Stimulated activated CD8-positive, alpha-beta memory T cell treated with anti-CD3 and anti-CD28 coated beads, Interleukin-4, amount 100 ng/mL, for 48 hours (primary cell): ENCODE measurements at places on chromosomes 16 and 17.
A peak's percentile ranks its signal among the peaks of the same experiment; 100 is the strongest.

DNA sequence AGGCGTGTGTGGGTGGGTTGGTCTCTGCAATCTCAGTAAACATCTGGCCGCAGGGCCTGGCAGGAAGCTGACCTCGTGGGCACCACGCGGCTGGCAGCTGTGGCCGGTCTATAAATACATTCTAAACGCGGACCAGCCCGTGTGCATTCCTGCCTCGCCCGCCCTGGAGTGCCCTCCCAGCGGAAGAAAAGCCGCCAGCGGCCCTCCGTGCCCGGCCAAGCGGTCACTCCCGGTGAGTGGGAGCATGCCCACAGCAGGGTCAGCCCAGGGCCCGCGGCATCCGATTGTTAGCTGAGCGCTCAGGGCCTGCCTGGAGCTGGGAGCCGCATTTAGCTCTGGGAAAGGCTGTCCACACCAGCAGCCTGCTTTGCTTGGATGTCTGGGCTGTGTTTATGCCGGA lies 10.3 kb downstream of the ZNF469 start:
- DNase-seq = no peak

- DNase-seq = no peak
Observed at GRCh38 chr17:46115699-46116098, 77.5 kb downstream of the KANSL1 start.

- peak; percentile 56 for DNase-seq
Observed at GRCh38 chr17:50114849-50115357, 15.1 kb downstream of the SAMD14 start.

DNA sequence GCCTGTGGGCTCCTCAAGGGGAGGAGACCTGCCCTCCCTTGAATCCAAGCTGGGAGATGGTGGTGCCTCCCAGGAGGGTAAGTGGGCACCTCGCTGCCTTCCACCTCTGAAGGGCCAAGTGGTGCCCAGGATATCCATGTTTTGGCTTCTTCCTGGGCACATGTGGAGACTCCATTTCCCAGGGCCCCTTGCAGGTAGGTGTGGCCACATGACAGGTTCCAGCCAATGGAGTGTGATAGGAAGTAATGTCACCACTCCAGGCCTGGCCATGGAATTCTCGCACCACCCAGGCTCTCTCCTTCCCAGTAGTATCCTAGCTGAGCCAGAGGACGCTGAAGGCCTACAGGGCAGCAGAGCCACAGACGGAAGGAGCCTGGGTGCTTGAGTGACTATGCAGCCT lies 17.6 kb upstream of the PEMT start:
- DNase-seq = no peak

- DNase-seq = no peak
Observed at GRCh38 chr17:34741967-34742366, 162.6 kb downstream of the TMEM132E start.

GRCh38 chr16:46583036-46583435 lies 38.1 kb downstream of the SHCBP1 start:
- DNase-seq = no peak

DNA sequence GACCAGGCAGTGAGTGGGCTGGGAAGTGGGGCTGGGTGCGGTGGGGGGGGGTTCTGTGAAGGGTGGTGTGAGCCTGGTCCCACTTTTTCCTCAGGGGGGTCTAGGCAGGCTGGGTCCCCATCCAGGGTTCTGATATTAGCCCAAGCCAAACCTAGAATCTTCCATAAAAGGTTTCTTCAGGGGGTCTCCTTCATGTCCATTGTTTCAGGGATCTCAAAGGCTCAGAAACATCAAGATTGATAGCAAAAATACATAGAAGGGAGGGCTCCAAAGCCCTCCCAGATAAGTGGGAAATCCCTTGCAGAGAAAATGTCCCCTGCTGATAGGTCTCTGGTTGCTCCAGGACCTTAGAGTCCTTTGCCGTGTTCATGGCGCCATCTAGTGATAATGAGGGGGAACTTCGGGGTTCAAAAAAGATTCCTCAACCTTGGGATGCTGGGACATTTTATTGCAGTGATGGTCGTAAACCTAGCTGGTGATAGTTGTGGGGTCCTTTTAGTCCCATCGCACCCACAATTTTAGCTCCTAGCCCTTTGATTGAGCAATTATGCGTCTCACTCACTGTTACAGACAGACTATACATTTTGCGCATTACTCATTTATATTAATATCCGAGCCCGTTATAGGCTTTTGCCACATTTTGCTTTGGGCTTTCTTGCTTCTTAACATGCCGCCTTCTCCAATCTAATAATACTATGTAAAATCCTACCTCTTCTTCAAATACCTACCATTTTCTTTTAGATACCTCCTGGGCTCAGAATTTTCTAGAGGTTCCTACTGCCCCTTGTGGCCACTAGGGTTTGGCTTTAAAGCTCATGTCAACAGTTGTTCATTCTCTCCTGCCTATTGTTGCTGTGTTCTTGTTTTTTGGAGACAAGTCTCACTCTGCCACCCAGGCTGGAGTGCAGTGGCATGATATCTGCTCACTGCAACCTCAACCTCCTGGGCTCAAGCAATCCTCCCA lies 35.1 kb downstream of the IGF2BP1 start:
- DNase-seq = peak; percentile 56

GRCh38 chr16:85309656-85310587 lies 197.7 kb upstream of the CIBAR2 start:
- DNase-seq = no peak

- DNase-seq = no peak
Observed at GRCh38 chr16:66473654-66474519, 46.8 kb downstream of the BEAN1 start.

GRCh38 chr16:1169285-1170075 lies 16.6 kb downstream of the CACNA1H start:
- no peak for DNase-seq

- peak; percentile 36 for DNase-seq
Observed at GRCh38 chr17:10875430-10875851, 37.6 kb upstream of the PIRT start.

DNA sequence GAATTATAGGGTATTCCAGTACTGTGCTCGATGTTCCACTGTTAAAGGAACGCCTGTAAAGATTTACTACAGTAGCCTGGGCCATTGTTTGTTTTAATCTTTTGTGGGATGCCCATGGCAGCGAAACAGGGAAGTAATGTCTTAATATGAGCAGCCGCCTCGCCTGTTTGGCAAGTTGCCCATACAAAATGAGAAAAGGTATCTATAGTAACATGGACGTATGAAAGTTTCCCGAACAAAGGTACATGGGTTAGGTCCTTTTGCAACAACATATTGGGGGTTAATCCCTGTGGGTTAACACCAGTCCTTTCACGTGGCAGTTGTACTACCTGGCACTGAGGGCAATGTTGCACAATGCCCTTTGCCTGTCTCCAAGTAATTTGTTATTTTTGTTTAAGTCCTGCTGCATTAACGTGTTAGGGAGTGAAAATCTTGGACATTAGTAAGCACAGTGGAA lies 21.1 kb upstream of the TMC5 start:
- DNase-seq = no peak

- no peak for DNase-seq
Observed at GRCh38 chr17:73128496-73128895, 36.0 kb upstream of the SLC39A11 start.

DNA sequence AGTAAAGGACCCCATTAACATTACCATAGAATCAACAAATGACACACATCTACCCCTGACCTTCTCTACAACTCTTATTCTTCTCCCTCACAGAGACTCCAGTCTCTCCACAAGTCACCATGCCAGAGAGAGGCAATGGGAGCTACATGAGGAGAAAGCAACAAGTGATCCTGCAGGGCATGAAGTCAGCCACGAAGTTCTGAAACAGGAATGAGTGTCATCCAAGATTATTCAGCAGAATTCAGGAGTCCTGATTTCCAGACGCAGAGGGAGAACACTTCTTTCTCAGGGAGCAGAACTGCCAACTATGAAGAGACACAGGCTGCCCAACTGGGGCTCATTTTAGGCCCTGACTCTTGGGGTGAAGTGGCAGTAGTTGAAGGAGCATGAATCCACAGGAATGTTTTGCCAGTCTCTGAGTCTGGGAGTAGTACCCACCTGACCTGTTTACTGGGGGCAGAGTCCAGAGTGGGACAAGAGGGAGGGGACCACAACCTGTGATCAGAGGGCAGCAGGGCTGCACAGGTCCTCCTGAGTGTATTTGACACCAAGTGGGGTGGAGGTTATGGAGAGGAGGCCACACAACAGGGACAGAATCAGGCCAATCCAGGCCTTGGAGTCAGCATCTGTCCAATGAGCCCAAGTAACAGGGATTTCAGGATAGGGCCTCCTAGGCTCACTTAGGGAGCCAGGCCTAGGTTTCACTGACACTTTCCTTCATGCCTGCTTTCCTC lies 2.4 kb upstream of the MTMR4 start:
- DNase-seq = no peak

DNA sequence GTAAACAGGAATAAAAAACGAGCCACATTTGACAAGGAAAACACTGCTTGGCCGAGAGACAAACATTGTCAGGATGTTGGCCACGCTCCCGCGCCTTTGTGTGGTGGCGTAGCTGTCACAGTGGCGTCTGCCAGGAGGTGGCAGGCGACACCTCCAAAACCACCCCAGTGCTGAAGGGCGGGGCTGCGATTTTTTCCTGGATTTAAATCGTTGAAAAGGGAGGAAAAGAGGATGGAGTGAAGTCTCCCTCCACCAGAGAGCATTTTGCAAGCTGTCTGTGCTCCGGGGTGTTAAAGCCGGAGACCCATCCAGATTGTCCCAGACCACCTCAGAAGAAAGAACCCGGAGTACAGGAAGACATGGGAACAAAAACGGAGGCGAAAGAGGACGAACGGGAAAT lies 12.7 kb downstream of the MRM3 start:
- peak; percentile 60 for DNase-seq

- no peak for DNase-seq
Observed at GRCh38 chr17:51352798-51353197, 92.5 kb downstream of the UTP18 start.

DNA sequence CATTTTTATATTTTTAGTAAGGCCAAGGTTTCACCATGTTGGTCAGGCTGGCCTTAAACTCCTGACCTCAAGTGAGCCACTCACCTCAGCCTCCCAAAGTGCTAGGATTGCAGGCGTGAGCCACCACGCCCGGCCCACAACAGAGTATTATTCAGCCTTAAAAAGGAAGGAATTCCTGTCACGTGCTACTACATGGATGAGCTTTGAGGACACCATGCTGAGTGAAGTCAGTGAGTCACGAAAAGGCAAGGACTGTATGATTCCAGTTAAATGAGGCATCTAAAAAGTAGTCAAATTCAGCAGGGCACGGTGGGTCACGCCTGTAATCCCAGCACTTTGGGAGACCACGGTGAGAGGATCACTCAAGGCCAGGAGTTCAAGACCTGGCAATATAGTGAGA lies 9.7 kb downstream of the CSF3 start:
- DNase-seq = no peak

DNA sequence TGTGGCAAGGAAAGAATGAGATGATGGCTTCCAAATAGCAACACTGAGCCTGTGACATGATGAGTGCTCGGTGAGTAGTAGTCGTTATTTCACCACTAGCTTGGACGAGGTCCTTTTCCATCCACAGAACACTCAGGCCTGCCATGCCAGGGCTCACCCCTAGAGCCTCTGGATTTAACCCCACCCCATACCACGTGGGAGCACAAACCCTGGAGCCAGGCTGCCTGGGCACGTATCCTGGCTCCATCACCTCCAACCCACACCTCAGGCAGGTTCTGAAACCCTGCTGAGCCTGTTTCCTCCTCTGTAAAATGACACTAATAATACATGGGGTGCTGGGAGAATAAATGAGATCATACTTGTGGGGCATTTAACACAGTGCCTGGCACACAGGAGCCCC lies 192.4 kb downstream of the KATNIP start:
- no peak for DNase-seq

DNA sequence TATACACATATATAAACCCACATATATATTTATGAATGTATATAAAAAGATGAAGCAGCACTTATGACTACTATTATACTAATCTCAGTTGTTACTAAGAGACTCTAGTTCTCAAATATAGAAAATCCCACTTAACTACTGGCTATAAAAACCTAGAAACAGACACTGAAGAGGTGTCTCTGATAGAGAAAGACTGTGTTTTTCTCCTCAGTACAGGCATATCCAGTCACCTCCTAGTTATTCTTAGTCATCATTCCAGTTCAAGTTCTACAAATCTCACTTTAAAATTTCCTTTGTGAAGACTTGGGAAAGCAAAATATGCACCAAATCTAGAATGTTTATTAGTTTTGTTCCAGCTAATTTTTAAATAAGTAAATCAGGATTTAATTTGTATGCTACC lies 93.9 kb downstream of the STH start:
- DNase-seq = no peak

DNA sequence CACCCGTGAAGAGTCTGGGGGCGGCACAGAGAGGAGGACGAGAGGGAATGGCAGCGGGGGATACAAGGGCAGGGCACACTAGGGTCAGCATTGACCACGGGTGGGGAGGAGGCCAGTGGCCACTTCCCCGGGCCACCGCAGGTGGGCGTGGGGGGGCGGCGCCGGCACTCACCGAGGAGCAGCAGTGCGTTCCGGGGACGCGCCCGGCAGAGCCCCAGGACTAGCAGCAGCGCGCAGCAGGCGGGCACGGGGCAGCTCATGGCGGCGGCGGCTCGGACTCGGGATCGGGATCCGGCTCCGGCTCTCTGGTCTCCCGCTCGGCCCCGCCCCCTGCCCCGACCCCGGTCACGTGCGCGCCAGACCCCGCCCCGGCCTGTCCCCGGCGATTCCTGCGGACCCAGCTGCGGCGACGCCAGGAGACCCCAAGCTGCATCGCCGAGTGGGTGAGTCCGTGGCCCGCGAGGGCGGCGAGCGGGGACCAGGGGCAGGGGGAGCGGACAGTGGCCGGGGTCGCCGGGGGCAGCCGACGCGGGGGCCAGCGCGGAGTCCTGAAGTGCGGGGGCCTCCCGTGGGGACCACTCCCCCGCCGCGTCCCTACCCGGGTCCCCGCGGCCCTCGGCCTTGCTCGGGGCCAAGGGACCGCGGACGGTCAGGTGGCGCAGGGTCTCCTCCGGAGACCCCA lies at the start of the genes SGSH and SLC26A11:
SGSH (minus strand) TSS at position 280 of the 682 bp plus-strand sequence; CDS start at position 260, 20 bp downstream.
SLC26A11 (plus strand) TSS at position 374 of the 682 bp plus-strand sequence. CDS start 1,134 bp downstream, outside the sequence.
- DNase-seq = peak; percentile 82
